Activated naive CD4-positive, alpha-beta T cell treated with anti-CD3 and anti-CD28 coated beads, Interleukin-2, amount 10 ng/mL, durations not matched to agents 7 days and 5 days (primary cell): ENCODE measurements at places on chromosomes 3 and 15.

GRCh38 chr3:134463676-134464063 lies 22.1 kb downstream of the ANAPC13 start:
- no peak for DNase-seq

- no peak for DNase-seq
Observed at GRCh38 chr3:98513091-98513511, 9.6 kb downstream of the CLDND1 start.

DNA sequence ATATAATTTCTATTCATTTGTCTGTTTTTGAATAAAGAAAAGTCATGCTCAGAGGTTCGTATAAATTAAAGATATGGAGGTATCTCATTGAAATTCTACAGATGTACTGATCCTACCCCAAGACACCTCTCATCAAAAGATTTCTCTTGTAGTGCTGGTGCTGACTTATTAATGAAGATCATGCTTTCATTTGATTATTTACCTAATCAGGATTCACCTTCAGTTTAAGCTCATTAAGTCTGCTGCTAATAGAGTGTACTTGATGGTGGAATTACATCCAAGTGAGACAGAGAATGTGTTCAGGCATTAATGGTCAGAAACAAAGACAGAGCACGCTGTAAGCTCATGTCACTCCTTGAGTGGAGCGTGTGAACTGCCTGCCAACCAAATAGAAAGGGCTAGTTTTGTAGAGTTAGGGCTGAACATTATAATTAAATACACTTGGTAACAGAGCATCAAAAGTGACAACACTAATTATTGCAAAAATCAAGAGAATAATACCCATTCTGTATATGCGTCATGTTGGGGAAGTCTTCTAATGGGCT lies 45.5 kb downstream of the KBTBD12 start:
- DNase-seq = no peak

- DNase-seq = no peak
Observed at GRCh38 chr15:39430389-39430788, 150.5 kb upstream of the THBS1 start.

DNA sequence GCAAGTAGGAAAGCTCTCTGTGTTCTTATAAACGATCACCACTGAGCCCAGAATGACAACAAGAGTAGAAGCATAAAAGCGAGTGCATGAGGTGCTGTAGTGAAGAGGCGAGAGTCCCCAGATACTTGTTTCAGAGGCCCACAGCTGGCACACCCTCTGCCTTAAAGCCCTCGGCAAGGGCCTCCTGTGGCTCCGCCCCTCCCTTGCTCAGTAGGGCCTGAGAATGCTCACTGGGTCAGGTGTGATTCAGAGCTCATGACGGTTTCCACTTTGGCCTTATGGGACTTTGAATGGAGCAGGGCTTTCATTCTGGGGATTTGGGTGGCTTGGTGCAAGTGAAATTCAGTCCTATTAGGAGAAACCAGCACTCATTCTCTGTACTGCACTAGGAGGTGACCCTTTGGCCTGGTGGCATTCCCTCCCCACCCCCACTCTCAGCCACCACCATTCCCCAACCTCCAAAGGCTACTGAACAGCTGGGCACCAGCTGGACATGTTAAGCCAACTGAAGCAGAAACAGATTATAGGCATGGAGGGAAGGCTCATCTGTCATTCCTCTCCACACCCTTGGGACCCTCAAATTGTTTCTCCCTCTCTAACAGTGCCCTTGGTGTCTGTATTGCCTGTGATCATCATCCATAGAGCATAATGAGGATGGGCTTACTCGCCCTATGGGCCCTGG lies 109.6 kb upstream of the CTDSPL start:
- no peak for DNase-seq

DNA sequence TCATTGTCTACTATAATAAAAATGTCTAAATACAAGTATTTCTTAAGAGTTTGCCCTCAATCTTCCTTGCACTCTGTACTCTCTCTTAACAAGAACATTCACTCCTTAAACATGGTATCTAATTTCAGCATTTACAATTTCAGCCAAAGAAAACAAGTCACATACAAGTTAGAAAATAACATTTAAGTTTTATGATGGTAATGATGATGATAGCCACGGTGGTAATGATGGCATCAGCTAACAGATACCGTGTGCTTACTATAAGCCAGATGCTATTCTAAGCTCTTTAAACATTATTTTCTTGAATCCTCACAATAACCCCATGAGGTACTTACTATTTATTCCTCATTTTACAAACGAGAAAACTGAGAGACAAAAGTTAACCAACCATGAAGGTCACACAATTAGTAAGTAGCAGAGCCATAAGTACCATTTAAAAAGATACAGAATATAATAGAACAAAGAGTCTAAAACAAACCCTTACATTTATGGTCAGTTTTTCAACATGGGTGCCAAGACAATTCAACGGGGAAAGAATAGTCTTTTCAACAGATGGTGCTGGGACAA lies 7.4 kb downstream of the SPICE1 start:
- DNase-seq = no peak

DNA sequence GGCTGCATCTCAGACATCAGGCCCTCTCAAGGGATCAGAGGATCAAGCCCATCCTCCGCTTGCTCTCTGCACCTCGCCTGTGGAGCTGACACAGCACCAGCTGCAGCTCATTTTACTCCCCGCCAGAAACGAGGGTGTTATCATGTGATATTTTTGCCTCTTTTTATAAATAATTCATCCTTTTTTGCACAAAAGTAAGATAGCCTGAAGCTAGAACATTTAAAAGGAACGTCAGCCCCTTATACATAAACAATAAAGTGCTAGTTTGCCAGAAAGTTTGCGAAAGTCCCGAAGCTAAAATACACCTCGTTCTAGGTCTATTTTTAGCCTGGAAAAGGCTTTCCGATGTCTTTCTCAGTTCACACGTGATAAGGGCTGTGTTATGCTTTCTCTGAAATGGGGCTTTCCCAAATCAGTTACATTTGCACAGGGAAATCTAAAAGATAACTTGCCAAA lies 9.6 kb upstream of the FAM174B start:
- DNase-seq = no peak

DNA sequence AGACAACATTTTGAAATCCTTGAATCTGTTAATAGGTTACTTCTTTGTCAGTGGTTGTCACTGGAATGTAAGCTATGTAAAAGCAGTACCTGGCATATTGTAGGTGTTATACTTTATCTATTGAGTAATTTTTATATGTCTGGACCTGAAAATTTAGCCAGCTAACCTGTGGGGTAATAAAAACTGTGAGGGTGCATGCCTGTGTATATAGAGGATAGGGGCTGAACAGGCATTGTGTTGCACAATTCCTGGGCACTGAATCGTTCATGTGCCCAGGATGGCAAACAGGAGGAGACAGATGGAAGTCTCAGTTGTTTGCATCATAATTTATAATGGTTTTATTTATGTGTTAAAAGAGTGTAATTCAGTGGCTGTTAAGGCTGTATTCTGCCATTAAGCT lies 67.1 kb downstream of the ARMC8 start:
- no peak for DNase-seq

DNA sequence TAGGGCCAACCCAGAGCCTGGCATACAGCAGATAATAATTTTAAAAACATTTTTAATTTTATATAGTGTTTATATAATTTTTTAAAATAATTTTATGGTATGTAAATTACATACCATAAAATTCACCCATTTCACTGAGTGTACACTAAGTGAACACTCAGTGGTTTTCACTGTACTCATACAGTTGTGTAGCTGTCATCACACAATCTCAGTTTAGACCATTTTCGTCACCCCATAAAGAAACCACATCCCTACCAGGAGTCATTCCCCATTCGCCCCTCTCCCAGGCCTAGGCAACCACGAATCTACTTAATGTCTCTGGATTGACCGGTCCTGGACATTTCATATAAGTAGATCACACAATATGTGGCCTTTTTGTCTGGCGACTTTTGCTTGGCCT lies 10.2 kb downstream of the EEFSEC start:
- no peak for DNase-seq

DNA sequence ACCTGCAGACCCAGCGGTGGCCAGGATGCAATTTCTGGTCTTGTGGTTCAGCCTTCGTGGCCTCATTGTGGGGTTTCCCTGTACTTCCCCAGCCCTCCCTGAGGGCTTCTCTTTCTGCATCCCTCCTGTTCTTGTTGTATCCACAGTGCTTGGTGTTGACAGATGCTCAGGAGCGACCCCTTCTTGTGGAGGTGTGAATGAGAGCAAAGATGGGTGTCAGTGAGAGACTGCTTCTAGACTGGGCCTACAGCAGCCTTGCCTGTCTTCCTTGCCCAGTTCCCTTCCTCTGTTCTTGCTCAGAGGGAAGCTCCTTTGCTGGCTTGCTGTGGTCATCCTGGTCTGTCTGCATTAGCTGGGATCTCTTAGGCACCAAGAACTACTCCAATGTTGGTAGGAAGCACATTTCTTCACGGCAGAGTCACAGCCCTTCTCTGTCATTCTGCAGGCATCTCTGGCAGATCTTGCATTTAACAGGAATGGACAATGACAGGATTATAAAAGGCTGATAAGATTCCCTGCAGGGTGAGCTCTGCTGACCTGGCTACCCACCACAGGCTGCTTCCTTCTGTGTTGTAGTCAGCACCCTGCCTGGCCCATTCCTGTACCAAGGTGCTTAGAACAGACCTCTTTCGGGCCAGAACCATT lies 317.8 kb upstream of the C2CD4B start:
- DNase-seq = peak; percentile 23

- DNase-seq = no peak
Observed at GRCh38 chr3:53817211-53817610, 29.0 kb downstream of the CHDH start.

GRCh38 chr3:170751083-170751898 lies 118.7 kb downstream of the RPL22L1 start:
- DNase-seq = no peak

- DNase-seq = no peak
Observed at GRCh38 chr3:119817583-119818363, 35.9 kb downstream of the NR1I2 start.

DNA sequence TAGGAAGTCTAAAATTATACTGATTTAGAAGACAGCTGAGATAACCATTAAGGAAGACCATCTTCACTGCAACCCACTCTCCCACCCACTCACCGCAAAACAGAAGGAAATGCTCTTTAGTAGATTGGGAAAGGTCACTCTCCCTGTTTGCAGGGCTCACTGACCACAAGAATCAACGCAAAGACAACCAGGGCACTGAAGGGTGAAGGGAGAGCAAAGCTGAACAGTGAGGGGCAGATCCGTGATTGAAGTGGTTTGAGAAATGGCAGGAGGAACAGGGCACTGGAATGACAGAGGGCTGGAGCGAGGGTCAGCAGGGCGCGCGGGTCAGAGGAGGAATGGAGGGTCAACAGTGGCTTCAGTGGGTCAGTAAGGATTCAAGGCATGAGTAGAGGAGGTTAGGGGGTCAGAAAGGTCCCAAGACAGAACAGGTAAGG lies 520 bp downstream of the MESD start:
- DNase-seq = no peak

DNA sequence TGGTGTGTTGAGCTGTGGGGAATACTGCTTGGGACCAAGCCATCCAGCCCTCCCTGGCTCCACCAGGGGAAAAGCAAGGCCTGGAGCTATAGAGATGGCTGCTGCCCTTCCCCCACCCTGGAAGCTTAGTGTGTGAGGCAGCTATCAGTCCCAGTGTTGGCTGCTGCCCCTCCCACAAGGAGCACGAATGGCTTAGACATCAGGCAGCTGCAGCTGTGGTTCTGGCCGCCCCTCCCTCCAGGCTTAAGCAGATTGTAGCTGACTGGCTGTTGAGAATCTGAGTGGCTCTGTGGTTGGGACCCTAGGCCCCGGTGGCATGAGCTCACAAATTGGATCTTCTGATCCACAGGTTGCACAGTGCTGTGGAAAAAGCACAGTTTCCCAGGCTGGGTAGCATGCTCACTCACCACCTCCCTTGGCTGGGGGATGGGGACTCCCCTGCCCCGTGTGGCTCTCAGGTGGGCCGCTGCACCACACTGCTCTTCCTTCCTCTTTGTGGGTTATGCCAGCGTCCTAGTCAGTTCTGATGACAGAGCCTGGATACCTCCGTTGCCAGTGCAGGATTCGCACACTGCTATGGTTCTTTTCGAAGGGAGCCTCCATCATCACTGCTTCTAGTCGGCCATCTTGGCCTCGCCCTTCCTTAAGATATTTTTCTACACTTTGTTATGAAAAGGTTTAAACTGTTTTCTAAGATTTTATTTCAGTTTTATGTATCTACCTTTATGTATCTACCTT lies 21.2 kb upstream of the SUCNR1 start:
- no peak for DNase-seq

DNA sequence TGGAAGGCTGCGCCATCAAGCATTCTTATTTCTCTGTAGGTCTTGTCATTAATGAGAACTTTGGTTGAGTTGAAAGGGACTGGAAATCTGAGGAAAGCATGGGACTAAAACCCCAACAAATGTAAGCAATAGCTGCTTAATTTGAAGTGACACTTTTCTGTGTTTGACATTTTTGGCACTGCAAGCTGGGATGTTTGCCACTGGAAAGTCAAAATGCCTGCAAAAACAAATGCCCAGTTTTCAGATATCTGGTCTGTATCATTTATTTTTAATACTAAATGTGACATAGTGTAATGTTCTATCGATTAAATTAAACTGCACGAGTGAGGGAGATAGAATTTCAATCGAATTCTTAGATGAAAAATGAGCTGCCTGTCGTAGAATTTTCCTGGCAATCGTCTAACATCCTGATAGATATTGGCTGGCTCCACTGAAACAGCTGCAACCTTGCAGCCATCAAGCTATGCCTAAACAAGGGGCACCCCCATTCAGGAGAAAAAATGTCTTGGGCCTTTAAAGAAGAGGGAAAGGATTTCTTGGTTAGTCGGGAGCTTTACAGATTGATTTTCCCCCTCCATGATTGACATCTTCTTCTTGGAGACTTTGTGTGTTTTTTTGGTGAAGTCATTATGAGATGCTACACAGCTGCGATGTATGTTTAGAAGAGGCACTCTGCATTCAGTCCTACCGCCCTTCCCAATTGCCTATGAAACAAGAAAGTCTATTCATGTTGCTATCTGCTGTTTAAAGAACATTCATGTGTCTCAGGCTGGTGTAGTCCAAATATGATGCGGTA lies 316.7 kb upstream of the TBL1XR1 start:
- no peak for DNase-seq
